ENCODE measurements at places on chromosomes 6 and 20.

DNA sequence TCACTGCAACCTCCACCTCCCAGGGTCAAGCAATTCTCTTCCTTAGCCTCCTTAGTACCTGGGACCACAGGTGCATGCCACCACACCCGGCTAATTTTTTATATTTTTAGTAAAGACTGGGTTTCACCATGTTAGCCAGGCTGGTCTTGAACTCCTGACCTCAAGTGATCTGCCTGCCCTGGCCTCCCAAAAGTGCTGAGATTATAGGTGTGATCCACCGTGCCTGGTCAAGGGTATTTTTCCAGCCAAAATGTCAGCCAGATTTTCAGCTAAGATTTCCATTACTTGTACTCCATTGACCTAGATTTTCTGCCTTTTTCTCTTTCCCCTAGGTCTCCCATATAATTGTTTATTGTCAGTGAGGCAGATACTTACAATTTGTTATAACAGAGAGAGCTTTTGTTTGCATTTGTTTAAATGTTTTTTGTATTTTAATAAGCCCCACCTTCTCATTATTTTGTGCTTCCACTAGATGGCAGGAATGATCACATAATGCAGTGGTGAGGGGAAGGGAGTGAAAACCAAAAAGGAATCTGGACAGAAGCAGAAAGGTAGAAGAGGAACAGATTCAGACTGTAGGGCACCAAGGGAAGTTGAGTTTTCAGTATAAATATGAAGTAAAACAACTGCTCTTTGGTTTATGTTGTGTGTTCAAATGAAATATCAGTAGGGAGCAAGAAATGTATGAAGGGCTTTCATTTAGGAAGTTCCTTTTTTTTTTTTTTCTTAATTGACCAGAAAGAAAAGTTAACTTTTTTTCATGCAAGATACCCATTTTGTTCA lies 29.7 kb downstream of the RPF2 start:
- DNase-seq, result peak; percentile 14

- DNase-seq, result no peak
Measured at GRCh38 chr6:79842376-79843040, 104.8 kb downstream of the ELOVL4 start.

DNA sequence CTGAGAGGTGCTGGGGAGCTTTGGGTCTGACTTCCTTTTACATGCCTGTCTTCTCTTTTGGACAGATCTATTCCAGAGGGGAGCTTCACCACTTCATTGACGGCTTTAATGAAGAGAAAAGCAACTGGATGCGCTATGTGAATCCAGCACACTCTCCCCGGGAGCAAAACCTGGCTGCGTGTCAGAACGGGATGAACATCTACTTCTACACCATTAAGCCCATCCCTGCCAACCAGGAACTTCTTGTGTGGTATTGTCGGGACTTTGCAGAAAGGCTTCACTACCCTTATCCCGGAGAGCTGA lies 13.1 kb downstream of the PRDM1 start:
- DNase-seq, result no peak

GRCh38 chr6:28383235-28384142 lies 16.1 kb downstream of the ZSCAN12 start:
- no peak for DNase-seq

GRCh38 chr6:126886106-126886505 lies 232.4 kb upstream of the RSPO3 start:
- DNase-seq, result no peak

GRCh38 chr6:22133357-22133756 lies 163.5 kb downstream of the PRL start:
- no peak for DNase-seq

GRCh38 chr6:26170951-26171841 lies 84.0 kb downstream of the HFE start:
- DNase-seq, result no peak

DNA sequence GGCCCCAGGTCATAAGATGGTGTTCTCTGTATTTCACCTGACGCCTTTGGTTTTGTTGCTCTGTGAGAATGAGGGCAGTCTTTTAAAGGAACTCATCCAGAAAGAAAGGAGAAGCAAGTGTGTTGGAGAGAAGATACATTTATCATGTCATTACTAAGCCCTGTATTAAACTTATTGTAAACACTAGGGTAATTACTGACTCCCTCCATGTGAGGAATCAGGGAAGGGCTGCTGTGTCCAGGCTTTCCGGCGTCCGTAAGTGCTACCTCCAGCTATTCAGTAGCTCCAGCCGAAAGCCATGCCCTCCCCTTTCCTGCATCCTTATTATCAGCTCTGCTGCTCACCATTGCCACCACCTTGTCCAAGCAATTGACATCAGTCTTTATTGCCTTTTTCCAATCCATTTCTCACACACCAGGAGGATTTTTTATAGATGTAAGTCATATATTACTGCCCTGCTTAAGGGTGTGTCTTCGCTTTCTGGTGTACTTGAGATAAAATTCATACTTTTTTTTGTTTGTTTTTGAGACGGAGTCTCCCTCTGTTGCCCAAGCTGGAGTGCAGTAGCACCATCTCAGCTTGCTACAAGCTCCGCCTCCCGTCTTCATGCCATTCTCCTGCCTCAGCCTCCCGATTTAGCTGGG lies 94.7 kb downstream of the RPP40 start:
- DNase-seq, result no peak

DNA sequence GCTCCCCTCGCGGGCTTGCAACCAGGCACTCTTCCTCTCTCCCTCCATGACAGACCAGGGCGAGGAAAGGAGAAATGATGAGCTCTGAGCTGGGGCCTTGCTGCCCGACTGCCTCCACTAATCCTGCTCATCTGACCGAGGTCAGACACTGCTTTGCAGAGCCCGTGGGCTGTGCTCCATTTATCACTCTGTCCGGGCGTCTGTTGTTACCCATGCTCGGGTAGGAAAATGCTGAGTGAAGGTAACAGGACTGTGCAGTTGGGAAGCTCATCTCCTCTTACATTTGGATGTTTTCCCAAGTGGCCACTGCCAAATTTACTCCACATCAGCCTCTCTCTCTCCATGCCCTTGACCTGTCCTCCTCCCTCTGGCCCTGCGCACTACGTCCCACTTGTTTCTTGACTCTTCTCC lies 14.6 kb downstream of the RPS6KA2 start:
- no peak for DNase-seq

- no peak for DNase-seq
Measured at GRCh38 chr20:49281059-49281912, 3.4 kb upstream of the ZNFX1 start.

- no peak for DNase-seq
Measured at GRCh38 chr6:168284187-168284586, 35.4 kb downstream of the DACT2 start.

- no peak for DNase-seq
Measured at GRCh38 chr20:44188752-44189151, 1.8 kb upstream of the JPH2 start.

DNA sequence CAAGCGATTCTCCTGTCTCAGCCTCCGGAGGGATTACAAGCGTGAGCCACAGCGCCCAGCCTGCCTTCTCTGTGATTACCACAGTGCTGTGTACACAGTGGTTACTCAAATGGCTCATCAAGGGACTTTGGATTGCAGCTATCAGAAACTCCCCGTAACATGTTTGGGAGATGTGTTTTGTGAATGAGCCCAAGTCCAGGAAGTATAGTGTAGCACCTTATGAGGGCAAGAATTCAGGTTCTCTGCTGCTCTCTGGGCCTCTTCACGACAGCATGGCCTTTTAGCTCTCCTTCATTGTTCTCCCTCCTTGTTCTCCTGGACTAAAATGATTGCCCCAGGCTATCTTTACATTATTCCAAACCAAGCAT lies 34.1 kb upstream of the RPL7L1 start:
- DNase-seq, result no peak

GRCh38 chr6:77466055-77466450 lies 2.8 kb upstream of the HTR1B start:
- no peak for DNase-seq

DNA sequence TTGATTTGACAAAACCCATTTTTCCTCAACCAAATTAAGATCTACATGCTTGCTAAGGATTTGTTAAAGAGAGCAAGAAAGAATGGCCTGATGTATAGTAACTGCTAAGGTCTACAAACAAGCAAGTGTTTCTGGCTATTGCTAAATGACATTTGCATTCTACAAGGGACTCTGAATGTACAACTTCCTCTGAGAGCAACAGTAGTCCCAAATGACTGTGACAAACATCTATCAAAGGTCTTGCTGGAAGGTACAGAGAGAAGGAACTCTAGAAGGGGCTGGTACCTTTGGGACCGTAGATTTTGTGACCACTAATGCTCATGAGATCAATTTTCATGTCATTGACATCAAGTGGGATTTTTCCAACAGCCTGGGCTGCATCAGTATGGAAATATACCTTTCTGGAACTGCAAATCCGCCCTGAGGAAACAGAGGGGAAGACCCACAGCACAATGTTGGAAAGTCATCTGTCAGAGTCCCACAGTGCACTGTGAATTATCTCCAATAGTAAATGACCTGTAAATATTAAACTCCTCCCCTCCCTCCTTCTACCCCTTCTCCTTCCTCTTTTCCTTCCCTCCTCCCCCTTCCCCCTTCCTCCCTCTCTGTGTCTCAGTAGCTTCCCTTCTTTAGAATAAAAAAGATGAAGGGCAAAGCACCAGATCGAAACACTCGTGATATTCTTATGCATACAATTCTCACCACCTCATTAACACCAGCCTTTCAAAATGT lies 15.9 kb upstream of the CPNE1 start:
- DNase-seq, result no peak

DNA sequence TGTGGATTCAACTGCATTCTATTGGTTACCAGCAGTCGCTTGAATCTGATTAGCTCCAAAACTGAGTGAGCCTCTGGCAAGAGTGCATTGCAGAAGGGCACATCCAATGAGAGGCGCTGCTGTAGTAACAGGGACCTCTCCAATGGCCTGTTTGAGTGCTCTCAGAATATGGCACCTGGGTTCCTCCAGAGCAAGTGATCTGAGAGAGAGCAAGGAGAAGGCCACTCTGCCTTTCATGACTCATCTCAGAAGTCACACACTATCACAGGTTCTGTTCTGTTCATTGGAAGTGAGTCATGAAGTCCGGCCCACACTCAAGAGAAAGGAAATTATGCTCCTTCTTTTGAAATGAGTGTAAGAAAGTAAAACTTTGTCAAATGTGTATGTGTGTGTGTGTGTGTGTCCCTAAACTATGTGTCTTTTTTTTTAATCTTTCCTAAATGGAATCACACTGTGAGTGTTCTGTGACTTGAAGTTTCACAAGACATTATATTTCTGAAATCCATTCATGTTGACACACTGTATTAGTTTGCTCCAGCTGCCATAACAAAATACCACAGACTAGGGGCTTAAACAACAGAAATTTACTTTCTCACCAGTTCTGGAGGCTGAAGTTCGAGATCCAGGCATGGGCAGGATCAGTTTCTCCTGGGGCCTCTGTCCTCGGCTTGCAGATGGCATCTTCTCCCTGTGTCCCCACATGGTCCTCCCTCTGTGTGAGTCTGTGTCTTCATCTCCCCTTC lies 138.3 kb upstream of the CDYL start:
- no peak for DNase-seq

GRCh38 chr20:64239449-64240242 lies 15.9 kb upstream of the PCMTD2 start:
- DNase-seq, result no peak

DNA sequence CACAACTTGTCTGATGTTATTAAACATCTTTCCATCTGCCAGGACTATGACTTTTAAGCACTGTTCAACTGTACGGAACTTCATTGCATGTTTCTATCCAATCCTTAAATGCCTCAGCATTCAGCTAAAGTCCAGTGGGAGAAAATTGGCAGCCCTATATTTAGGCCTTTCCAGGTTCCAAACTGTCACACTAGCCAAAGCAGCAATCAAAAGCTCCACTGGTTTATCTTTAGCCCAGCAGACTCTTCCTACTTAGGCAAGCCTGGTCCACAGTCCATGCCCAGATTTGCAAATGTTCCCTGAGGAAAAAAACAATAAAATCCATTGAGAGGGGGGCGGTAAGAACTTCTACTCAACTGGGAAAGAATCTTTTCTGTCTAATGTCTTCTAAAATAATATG lies 349.1 kb upstream of the GJE1 start:
- no peak for DNase-seq

DNA sequence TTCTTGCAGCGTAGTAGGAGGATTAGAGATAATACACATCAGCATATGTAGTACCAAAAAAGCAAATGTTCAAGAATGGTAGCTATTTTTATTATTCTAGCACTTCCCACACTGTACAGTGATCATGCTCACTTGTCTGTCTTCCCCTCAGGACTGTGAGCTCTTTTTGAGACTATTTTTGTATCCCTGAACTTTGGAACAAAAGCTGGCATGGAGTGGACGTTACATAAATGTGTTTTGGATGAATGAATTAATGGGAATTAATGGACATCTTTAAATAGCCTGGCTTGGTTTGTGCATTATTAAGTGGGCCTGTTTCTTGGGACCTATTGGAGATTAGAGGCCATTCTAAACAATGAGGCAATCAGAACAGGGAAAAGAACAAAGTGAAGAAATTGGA lies 243.7 kb downstream of the CD83 start:
- no peak for DNase-seq

DNA sequence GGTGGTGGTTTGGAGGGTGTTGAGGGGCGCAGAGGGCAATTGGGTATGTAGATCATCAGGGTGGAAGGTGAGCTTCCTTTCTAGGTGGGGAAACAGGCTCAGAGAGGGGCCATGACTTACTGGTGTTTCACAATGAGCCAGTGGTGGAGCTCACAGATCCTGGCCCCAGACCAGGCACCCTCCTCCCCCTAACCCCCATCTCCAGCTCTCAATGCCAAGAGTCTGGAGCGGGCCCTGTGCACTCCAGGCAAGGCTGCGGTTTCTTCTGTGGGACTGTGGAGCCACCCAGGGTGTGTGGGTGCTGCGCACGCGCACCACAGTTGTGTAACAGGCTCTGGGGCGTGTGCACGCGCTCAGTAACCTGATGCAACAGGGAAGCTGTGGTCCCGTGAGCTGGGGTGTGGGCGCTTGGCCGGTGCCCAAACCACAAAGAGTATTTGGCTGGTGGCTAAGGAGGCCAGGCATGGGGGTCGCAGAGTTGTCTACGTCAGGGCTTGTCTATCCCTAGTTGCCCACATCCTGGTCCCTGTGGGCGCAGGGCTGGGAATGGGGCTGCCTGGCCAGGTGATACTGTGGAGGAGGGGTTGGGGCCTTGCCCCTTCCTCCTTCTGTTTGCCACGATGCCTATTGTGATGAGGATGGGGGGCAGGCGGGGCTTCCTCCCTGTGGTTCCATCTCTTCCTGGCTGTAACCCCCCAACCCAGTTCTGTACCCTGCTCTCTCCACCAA lies 37.5 kb upstream of the MRPS18A start:
- peak; percentile 92 for DNase-seq

DNA sequence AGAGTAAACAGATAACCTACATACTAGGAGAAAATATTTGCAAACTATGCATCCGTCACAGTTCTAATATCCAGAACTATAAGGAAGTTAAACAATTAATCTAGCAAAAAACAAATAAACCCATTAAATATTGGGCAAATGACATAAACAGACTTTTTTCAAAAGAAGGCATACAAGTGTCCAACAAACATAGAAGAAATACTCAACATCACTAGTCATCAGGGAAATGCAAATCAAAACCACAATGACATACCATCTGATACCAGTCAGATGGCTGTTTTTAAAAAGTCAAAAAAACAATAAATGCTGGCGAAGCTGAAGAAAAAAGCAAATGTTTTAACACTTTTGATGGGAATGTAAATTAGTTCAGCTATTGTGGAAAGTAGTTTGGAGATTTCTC lies 1117.7 kb upstream of the MAP3K7 start:
- DNase-seq, result peak; percentile 10

- no peak for DNase-seq
Measured at GRCh38 chr6:44820321-44820720, 432.8 kb downstream of the CDC5L start.
